ENCODE measurements at places on chromosomes 5 and 9. TPM values are rescaled to one million over a fixed set of nuclear protein-coding genes. Genes with fewer than 3 reads are reported as not detected.

FXN gene
- total RNA-seq, result 33.0 TPM

RBM18 gene
- total RNA-seq, result 19.5 TPM

ACOT12 gene
- total RNA-seq, result not detected

CNTNAP3 gene
- total RNA-seq, result 11.2 TPM

ANKRD18B gene
- total RNA-seq, result 3.2 TPM

PCDHB15 gene
- 0.10 TPM for total RNA-seq

RUFY1 gene
- 31.0 TPM for total RNA-seq

NOXA1 gene
- total RNA-seq, result 1.7 TPM

CATSPER3 gene
- total RNA-seq, result 0.67 TPM

DMRT3 gene
- total RNA-seq, result not detected

PCDHGA12 gene
- total RNA-seq, result not detected

SARDH gene
- 0.05 TPM for total RNA-seq

EPB41L4B gene
- total RNA-seq, result 11.1 TPM
